ENCODE measurements at places on chromosomes 13 and 19. TPM values are rescaled to one million over a fixed set of nuclear protein-coding genes. Genes with fewer than 3 reads are reported as not detected.

The FARP1 gene
- total RNA-seq: 8.4 TPM

The KLHL1 gene
- total RNA-seq: not detected

The RFPL4A gene
- total RNA-seq: 0.38 TPM

The FUT6 gene
- not detected for total RNA-seq

The PLA2G4C gene
- 9.5 TPM for total RNA-seq

The IGFL3 gene
- total RNA-seq: not detected

The FCAR gene
- total RNA-seq: not detected

The GFY gene
- total RNA-seq: 0.24 TPM

The NAPSA gene
- 1.8 TPM for total RNA-seq

The EGLN2 gene
- 81.8 TPM for total RNA-seq

The NCR1 gene
- not detected for total RNA-seq

The VSTM1 gene
- 0.81 TPM for total RNA-seq

The ZNF223 gene
- total RNA-seq: 2.9 TPM
